Astrocyte of the cerebellum (primary cell): ENCODE measurements at places on chromosomes 16 and 17.
A peak's percentile ranks its signal among the peaks of the same experiment; 100 is the strongest.

- DNase-seq: no peak
These were observed 508.9 kb downstream of the WWOX start for GRCh38 chr16:78608305-78608776.

GRCh38 chr17:49489348-49489747 lies 5.7 kb upstream of the NGFR start:
- DNase-seq: no peak

DNA sequence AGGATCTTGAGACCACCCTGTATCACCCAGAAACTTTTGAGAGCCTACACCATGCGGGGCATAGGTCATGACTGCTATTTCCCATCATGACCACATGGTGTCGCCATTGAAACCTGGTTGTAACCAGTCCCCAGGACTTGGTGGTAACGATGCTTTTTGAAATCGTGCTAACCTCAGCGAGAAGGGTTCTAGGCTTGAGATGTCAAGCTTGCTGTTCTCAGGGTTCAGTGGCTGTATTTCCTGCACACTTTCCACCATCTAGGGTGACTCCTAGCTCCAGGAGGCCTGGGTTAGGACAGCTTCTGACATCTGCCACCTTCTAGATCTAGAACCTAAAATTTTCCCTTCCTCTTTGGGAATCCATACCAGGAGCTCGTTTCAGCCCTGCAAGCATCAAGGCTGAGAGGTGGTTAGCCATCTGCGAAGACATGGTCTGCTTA lies 13.0 kb upstream of the SPNS3 start:
- DNase-seq: peak; percentile 40

GRCh38 chr16:684961-685696 lies 995 bp upstream of the JMJD8 start:
- no peak for DNase-seq

DNA sequence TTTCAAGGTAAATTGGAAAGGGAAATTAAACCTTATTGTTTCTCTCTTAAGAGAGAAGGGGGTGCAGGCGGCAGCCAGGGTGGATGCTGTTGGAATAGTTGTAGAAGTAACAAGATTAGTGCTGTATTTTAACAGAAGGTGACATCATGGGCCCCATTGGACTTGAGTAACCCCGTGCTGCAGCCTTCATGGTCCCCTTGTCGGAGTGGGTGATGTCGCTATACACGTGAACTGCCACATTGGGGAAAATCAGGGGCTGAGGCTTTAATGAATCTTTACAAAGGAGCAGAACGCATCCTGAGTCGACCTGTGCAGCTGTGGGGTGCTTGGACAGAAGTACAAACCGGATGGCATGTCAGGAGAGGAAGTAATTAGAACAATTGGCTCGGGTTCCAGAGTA lies 3.2 kb downstream of the SNX11 start:
- no peak for DNase-seq
